ENCODE measurements at places on chromosomes 4 and X.

DNA sequence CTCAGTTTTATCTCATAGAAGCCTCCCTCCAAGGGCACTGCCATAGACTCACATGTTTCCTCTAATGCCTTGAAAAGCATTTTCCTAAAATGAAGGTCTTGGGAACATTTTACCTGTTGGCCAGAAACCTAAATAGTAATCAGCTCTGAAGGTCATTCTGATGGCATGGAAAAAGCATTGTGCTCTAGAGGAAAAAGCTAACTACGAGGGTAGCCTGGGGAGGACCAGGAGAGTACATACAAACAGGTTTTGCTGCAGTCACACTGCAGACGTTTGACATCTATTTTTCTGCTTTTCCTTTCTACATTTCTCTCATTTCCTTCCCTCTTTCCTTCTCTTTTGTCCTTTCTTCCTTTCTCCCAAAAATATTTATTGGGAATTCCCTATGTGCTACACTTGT is 103.3 kb upstream of the SORBS2 start:
- no peak for DNase-seq

GRCh38 chr4:76377911-76378310 is 43.0 kb downstream of the CCDC158 start:
- DNase-seq: no peak

DNA sequence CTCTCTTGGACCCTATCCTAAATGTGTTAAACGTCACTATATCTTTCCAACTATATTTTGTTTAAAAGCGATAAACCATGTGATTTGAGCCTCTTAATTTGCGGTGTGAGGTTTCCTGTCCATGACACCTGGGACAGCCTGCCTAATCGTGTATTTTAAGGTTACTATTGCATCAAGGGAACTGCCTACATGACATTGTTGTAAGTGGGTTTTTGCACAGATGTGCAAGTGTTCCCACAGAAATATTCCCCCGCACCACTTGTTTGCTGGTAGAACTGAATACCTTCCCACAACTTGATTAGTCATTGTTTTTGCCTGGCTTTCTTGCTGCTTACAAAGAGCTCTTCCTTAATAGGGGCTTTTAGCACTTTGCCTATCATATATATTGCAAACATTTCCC is 5.1 kb upstream of the FAM184B start:
- no peak for DNase-seq

DNA sequence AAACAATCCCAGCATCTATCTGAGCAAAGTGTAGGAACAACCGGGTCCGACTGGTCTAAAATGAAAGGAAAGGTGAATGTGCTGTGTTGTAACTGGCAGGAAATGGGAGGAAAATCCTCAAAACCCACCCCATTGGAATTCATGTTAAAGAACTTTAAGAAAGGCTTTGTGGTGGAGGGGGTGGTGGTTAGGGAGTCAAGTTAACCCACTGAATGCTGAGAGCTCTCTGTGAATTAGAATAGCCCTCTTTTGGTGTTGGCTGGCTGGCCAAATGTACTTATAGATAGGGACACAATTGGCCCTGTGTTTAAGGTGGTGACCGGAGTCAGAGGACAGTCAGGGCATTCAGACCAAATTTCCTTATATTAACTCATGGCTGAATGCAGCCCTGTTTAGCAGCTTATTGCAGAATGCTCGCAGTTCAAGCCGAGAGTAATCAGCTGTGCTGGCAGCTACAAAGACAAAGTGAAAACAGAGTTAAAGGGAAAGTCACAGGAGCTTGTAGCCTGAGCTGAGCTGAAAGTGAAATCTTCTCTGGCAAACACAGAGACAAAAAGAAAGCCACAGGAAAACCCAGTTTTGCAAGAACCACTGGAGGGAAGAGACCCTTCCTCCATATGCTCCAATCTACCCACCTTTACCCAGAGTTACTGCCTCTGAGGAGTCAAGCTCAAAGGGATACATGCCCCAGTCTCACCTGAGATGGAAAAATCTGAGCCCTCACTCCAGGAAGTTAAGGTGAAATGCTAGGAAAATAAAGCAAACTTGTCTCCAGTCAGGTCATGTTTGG is 38.5 kb upstream of the UGT2B7 start:
- no peak for DNase-seq

- no peak for DNase-seq
These were observed 851.7 kb upstream of the PCDH10 start for GRCh38 chr4:132297346-132297745.

- DNase-seq: no peak
These were observed 1212.8 kb upstream of the ADGRL3 start for GRCh38 chr4:59987289-59987688.

- DNase-seq: no peak
These were observed 383.7 kb upstream of the FAM241A start for GRCh38 chr4:111761531-111761930.

GRCh38 chrX:130173190-130173895 is 1.6 kb downstream of the RAB33A start:
- DNase-seq: no peak

- DNase-seq: no peak
These were observed 4.6 kb downstream of the SLC38A5 start for GRCh38 chrX:48465336-48465933.

DNA sequence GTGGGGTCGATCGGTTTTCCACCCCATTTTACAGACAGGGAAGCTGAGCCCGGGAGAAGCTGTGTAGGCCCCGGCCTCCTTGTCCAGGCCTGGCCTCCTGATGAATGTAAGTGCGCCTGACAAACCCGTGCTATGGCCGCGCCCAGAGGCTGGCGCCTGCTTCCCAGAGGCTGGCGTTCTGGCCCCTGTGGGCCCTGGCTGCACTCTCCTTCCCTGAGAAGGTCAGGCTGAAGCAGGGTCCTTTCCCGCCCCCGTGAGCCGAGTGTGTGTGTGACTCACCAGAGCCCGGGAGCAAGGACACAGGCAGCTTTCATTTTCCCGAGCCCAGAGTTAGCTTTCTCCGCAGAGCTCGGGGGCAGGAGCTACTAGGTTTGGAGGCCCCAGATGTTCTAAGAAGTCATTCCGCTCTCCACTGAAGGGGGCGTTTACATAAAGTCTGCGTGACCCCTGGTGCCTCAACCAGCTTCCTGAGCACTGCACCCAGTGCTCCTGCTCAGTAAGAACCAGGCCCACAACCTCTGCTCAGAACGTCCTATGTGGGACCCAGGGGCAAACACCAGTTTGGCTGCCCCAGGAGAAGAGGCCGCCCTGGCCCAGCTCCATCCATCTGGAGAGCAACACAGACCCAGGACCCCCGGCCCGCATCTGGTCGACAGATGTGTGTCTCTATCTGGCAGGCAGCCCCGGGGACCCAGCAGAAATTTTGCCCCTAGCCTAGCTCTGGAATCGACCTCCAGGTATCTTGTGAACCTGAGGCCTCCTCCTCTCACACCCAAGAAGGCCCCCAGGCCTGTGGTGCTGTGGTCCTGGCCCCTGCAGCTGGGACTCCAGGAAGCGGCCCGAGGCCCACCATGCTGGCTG is 13.6 kb downstream of the UVSSA start:
- no peak for DNase-seq

DNA sequence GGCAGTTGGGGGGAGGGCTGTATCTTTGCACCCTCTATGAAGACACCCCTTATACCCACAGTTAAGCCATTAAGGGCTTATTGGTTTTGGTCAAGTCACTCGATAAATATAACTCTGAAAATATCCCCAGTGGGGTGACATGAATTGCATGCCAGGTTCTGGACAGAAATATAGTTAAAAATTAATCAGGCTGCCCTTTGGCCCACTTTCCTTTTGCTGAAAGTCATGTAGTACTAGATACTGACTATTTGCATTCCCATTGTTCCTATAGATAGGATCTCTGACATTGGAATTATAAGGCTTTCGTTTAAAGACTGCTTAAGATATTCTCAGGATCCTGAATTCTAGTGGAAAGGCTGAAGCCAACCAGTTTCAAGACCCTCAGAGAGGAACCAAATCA is 43.5 kb upstream of the LAMP2 start:
- DNase-seq: no peak

DNA sequence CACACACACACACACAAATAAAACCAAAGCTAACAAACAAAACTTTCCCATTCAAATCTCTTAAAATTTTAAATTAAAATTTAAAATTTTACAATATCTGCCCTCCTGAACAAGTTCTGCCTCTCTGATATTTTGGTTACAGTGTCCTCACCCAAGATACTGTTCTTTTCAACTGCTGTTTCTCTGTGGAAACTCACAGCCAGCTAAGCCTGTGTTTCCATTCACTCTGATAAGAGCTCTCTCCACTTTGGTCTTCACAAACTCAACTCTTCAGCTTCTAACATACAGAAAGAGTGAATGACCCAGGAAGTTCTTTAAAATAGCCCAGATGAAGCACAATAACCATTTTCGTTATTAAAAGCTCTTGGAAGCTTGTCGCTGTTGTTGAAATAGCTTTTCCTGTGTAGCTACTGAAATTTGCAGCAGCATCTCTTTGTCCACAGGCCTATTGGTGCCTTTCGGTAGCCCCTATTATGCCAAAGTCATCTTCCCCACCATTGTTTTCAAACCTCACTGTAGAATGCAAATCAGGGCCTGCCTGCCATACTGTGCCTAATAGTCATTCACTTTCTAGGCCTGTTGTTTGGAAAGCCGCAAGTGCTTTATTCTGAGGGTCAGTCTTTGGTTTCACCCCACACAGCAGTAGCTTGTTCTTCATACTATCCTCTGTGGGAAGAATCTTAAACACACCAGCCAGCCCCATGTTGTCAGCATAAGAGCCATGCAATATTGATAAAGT is 19.4 kb downstream of the INPP4B start:
- no peak for DNase-seq

- DNase-seq: no peak
These were observed 57.8 kb downstream of the PPP1R2C start for GRCh38 chrX:42720209-42720608.

DNA sequence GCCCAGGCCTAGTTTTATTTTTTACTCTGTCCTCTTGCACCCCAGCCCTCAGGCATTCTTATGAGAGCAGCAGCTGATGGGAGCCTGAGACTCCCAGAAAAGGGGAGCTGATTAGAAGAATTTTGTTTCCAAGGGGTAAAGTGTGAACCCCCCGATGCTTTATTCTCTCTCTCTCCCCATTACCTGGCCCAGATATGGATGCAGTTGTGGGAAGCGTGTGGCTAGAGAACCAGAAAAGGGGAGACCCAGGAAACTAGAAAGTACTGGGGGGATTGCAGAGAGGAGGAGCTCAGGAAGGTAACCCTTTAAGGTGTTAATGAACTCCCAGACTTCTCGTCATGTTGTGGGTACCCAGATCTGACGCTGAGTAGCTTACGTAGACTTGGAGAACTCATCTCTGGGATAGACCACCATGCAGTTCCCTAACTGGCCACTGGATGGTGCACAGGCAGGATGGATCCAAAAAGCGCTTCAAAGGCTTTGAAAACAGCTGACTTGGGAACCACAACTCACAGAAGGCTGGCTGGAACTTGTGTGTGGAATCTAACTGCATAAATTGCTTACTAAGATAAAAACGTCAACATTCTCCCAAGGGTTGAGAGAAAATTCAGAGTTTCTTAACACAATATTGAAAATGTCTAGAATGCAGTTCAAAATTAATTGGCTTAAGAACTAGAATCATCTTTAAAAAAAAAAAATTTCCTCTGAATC is 64.7 kb downstream of the TBC1D14 start:
- DNase-seq: peak; percentile 19

DNA sequence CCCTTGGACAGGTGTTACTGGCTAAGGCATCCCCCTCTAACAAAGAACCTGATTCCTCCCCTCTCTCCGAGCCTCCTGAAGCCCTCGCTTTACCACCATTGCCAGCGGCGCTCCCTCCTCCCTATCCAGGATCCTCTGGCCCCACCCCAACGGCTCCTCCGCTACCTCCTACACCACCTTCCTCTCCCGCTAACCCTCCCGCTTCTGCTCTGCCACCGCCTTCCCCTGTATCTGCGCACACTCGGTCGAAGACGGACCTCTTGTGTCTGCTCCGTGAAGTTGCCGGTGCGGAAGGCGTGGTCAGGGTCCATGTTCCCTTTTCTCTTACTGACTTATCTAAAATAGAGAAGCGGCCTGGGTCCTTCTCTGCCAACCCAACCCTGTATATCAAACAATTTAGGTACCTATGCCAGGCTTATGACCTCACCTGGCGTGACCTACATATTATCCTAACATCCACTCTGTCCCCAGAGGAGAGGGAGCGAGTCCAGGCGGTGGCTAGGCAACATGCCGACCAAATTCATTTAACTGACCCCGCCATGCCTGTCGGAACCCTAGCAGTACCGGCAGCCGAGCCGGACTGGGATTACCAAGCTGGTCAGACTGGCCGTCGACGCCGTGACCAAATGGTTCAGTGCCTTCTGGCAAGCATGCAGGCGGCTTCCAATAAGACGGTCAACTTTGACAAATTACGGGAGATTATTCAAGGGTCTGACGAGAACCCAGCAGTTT is 958.9 kb downstream of the RPA4 start:
- no peak for DNase-seq

- DNase-seq: peak; percentile 60
These were observed 143.5 kb upstream of the GALNT7 start for GRCh38 chr4:173025131-173025530.

DNA sequence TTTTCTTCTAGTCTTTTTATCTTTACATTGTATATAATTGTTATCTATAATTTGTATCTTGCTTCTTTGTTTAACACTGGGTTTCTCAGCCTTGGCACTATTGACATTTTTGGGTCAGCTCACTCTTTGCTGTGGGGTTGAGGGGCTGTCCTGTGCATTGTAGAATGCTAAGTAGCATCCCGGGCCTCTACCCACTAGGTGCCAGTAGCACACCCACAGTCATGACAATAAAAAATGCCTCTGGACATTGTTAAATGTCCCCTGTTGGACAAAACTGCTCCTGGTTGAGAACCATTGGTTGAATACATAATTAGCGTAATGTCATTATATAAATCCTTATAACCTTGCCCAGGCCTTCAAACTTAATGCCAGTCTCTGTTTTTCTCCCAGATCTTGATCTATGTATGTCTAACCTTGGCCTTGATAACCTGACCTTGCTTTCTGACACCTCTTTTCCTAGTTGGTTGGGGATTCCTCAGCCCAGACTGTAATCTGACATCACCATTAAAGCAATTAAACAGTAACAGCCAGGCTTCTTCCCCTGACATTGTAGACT is 46.1 kb downstream of the DCX start:
- DNase-seq: no peak

DNA sequence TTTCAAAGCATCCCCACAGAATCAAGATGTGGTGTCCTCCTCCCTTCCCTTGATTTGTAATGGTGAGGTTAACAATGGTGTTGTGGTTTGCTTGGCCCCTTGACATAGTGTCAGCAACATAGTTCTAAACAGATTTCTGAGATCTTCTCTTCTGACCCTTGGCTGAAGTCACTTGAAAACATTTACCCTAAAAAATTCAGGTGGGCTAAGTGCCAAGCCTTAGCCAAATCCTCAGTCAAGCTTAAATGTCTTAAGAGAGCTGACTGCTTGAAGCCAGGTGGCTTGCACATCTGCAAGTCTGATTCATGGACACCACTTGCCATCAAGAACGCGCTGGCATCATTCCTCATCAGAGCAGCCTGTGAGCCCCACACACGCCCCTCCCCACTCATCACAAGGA is 173.2 kb downstream of the MGST2 start:
- DNase-seq: no peak

GRCh38 chr4:58739275-58739674 is 1629.1 kb upstream of the IGFBP7 start:
- DNase-seq: no peak

GRCh38 chrX:37685381-37686359 is at the start of gene XK:
XK (plus strand) TSS chrX:37685791; CDS start chrX:37685962, 171 bp downstream.
- DNase-seq: no peak
